ENCODE measurements at places on chromosomes 1 and 21.

GRCh38 chr1:202205523-202206190 is 12.1 kb downstream of the LGR6 start:
- no peak for DNase-seq

DNA sequence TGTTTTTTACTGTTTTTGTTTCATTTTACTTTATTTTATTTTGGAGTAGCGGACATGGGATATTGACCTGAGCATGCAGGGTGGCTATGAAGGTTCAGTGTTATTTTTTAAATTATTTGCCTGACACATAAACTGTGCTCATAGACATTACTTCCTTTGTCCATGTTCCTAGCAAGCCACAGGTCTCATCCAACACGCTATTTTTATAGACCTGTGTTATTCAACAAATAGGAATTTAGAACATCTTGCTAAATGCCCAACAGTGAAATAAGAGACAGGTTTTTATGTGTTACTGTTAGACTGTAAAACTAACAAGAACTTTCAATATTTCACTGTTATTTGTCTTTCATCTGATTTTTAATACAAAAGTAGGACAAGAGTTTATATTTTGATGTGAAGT is 756.4 kb downstream of the KCNT2 start:
- DNase-seq = no peak

DNA sequence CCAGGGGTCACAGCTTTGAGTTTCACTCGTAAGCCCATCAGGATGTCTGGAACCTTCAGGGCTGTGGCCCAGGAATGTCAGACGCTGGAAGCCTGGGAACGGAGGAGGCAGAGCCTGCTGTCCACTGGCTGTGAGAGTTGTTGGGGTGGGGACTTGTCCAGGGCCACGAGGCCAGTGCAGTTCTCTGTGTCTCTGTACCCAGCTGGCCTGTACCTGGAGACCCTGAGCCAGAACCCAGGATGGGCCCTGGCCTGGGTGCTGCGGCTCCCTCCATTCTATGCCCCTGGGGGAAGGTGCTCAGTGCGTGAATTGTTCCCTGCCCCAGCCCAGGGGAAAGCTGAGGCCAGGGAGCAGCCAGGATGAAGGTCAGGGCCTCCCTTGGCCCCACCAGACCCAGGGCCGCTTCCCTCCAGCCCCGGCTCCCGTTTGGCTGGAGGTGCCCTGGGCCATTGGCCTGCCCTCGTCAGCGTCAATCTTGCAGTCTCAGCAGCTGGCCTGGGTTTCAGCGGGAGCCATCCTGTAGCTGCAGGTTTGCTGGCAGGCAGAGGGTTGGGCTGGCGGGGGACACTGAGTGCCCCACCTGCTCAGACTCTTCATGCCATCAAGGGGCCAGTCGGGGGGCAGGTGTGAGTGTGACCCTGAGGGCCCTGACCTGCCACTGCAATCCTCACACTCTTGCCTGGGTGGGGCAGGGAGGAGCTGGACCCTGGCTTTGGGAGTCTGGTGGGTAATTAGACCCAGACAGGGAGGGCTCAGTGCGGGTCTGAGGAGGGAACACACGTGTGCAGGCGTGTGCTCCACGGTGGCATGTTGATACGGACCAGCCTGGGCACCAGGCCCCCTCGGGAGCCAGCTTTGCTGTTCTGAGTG is 724 bp upstream of the CALML6 start:
- DNase-seq = no peak

- DNase-seq = no peak
Observed at GRCh38 chr1:32636914-32637645, 13.3 kb downstream of the ZBTB8OS start.

DNA sequence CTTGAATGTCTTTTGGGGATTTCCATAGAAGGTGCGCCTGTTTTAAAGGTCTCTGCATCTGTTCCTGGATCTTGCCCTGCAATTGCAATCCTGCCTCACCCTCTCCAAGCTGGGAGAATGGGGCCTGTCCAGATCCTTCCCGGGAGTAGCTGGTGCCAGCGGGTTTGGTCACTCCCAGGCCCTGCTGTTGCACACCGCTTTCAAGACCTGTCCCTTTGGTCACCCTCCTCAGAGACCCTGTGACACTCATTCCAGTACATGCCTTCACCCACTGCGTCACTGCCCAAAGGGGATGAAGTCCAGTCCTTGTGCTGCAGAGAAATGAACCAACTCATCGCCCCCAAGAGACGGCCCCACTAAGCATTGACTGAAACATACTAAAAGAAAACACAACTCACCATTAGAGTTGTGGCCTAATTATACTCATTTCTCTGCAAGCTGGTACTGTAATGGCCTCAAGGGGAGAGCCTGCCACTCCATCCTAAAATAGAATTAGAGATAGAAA is 1.9 kb upstream of the IRF2BP2 start:
- no peak for DNase-seq

DNA sequence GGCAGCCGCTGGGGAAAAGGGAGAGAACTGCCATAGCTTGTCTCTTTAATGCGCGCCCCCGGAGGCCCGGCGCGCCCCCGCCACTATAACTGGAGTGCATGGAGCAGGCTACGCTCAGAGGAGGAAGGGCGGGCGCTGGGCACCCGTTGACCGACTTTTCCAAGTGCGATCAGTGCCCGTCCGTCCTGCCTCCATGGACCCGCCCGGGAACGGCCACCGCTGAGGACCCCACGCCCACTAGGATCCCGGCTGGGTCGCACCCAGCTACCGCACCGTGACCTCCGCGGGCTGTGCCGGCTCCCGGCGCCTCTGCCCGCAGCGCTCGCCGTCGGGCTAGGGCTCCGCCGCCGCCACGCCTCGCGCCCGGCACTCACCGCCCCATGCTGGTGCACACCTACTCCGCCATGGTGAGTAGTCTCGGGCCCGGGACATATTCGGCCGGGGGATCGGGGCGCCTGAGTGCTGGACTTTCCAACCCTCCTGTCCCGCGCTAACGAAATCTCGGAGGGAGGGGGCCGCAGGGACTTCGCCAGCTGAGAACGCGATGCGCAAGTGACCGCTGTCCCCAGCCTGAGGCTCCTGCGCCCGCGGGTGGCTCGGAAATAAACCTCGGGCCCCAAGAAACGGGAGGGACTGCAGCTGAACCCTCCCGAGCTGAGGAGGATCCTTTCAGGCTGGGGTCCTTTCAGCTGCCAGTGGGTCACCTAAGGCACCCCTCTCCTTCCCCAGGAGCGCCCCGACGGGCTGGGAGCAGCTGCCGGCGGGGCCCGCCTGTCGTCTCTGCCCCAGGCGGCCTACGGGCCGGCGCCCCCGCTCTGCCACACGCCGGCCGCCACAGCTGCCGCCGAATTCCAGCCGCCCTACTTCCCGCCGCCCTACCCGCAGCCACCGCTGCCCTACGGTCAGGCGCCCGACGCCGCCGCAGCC is at the start of gene TFAP2E:
Gene TFAP2E (plus strand): TSS at position 117 of the 927 bp plus-strand sequence. CDS start 264 bp downstream, at position 381.
- DNase-seq = no peak

- no peak for DNase-seq
Observed at GRCh38 chr1:41162441-41162840, 79.7 kb downstream of the SCMH1 start.

GRCh38 chr1:57232500-57232899 is 191.4 kb downstream of the DAB1 start:
- DNase-seq = no peak

GRCh38 chr21:41095983-41096382 is 72.0 kb upstream of the BACE2 start:
- no peak for DNase-seq

DNA sequence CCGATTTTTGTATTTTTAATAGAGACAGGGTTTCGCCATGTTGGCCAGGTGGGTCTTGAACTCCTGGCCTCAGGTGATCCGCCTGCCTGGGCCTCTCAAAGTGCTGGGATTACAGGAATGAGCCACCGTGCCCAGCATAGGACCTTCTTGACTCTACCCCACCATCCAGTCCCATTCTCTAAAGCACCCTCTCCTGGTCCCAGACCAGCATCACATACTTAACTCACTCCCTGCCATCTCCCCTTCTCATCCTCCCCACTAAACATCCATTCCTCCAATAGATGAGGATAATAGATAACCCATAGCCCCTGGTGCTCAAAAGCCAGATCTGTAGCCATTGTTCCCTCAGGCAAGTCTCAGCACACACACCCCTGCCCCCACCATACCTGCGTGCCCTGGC is 2.1 kb downstream of the ENTREP3 start:
- no peak for DNase-seq

DNA sequence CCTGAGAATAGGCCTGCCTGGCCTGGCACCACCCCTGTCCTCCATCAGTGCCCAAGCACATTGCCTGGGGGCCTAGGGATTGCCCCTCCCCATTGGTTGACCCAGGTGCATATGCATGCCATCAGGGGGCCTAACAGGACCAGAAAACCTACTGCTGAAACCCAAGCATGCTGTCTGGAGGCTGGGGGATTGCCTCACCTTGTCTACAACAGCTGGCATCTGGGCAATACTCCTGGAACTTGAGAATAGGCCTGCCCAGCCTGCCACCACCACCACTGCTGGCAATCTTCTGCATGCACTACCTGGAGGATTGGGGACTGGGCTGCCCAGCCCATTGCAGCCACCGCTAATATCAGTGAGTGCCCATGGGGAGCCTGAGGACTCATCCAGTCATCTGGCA is 56.1 kb upstream of the BCL10 start:
- DNase-seq = no peak

GRCh38 chr1:172324086-172324485 is 96.4 kb upstream of the C1orf105 start:
- DNase-seq = no peak

DNA sequence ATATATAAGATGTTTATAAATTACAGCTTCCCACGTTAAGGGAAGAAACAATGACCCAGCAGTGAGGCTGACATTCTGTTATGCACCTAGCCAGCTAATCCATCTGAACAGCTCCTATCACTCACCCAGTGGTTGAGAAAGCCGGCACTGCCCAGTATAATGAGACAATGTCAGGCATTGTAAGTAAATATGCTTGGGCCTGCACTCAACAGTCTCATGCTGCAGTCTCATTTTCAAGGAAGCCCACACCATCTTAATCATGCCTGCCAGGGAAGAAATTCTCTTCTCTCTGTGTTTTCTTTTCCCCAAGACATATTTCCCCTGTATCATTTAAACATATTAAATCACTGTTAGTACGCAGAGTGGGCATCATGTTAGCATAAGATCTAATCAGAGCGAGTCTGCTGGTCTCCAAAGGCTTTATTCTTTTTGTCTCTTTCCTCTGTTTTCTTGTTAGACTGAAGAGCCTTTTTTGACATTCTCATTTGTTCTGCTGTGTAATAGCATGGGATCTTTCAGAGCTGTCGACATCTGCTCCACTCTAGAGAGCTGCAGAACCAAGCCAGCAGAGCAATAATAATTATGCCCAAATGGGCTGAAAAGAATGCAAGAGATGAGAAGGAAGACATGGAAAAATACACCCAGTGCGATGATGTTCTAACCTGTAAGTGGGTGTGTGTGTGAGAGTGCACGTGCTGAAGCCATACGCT is 67.6 kb upstream of the SLC22A15 start:
- no peak for DNase-seq

DNA sequence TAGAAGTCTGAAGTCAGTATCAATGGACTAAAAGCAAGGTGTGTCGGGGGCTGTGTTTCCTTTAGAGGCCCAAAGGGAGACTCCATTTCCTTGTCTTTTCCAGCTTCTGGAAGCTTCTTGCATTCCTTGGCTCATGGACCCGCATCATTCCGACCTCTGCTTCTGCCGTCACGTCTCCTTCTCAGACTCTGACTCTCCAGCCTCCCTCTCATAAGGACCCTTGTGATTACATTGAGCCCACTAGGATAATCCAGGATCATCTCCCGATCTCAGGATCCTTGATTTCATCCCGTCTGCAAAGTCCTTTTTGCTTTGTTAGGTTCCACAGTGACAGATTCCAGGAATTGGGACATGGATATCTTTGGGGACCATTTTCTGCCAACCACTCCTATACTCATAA is 265.8 kb upstream of the CSF3R start:
- no peak for DNase-seq

DNA sequence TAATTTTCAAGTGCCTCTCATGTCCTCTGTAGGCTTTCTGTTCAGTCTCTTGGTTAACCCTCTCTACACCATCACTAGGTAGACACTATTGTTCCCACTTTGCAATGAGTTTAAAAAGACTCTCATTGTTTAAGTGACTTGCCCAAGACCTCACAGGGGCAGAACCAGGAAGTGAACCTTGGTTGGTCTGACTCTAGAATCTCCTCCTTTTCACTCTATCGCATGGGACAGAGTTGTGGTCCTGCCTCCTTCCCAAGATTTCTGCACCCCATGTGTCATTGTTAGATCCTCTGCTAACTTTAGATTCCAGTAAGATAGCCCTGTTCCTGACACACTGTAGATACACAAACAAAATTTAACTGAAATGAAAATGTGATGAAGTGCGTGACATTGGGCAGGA is 481.7 kb upstream of the USP24 start:
- no peak for DNase-seq

- DNase-seq = peak; percentile 15
Observed at GRCh38 chr1:193102662-193103061, 2.6 kb downstream of the GLRX2 start.

GRCh38 chr1:107879346-107879745 is 85.6 kb downstream of the VAV3 start:
- DNase-seq = no peak

- no peak for DNase-seq
Observed at GRCh38 chr1:226405411-226405988, 2.4 kb downstream of the PARP1 start.

- no peak for DNase-seq
Observed at GRCh38 chr1:199173356-199173755, 534.5 kb downstream of the PTPRC start.

DNA sequence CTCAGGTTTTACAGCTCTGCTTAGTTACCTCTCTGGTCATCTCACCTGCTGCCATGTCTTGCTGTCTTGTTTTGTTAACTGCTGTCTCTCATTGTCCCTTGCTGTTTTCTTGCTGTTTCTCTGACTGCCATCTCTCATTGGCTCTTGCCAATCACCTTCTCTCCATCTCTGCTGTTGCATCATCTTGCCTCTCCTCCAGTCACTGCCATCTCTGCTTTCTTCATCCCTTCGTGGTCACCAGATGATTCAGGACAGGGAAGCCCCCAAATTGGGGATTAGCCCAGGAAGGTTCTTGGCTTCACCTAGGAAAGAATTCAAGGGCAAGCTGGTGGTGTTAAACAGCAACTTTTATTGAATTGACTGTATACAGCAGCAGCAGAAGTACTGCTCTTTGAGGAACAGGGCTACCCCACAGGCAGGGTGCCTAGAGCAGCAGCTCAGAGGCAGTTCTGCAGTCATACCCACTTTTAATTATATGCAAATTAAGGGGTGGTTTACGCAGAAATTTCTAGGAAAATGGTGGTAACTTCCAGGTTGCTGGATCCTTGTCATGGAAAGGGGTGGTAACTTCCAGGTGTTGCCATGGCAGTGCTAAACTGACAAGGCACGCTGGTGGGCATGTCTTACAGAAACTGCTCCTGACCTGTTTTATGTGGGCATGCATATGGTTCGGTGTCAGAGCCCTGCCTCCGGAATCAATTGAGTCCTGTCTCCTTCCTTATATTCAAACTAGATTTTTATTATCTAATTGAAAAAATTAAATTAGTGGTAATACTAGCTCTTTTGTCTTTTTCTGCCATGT is 33.4 kb downstream of the SUCO start:
- DNase-seq = no peak

DNA sequence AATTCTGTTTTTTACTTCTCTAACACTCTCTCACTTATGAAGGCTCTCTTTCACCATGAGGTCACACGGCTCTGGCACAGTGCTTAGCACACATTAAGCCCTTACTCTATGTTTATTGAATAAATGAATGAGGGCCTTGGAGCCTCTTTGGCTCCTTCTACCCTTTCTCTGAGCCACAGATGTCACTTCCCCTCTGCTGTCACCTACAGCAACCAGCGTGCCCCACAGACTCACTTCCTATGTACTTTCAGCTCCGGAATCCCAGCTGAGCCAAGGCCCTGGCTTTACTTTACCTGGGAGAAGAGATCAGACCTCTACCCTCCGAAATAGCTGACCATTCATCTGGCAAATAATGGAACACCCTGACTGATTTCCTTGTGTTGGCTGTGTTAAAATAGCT is 53.7 kb upstream of the HMCN1 start:
- no peak for DNase-seq

All from fibroblast of lung (primary cell).